ENCODE measurements at places on chromosomes 13 and 19. TPM values are rescaled to one million over a fixed set of nuclear protein-coding genes. Genes with fewer than 3 reads are reported as not detected.
A peak's percentile ranks its signal among the peaks of the same experiment; 100 is the strongest.

GRCh38 chr13:101149735-101150384 lies 266.4 kb downstream of the NALCN start:
- no peak for ATAC-seq

TNNT1 gene
- total RNA-seq: 9.4 TPM

RGCC gene
- total RNA-seq: 5.5 TPM

DNA sequence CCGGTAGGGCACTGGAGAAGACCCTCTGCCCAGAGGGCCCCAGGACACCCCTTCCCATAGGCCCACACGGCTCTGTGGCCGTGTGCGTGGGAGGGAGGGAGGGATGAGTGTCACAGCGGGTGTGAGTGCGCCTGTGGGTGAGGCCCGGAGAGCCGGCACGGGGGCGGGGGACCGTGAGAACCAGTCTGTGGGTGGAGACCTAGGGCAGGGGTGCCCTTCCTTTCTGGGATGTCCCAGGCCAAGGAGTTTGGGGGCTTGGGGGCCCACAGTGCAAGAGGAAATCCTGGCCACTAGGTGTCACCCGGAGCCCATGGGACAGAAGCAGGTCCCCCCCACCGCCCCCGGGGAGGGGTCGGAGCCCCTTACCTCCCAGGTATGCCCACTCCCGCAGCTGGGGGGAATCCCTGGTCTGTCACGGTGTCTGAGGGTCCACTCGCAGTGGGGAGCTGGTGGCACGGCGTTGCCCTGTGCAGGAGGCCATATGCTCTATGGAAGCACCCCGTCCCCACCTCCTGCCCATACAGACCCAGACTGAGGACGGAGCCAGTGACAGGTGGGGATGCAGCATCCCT lies 16.0 kb upstream of the SLC7A10 start:
- peak; percentile 31 for ATAC-seq

CPAMD8 gene
- total RNA-seq: 2.0 TPM

Measured in esophagus mucosa (tissue), 1 donor.